ENCODE measurements at places on chromosomes 2 and 18.

- no peak for DNase-seq
These were observed 347.2 kb upstream of the NETO1 start for GRCh38 chr18:73214970-73215369.

- no peak for DNase-seq
These were observed 74.3 kb upstream of the MSTN start for GRCh38 chr2:190136825-190137224.

- no peak for DNase-seq
These were observed 8.2 kb downstream of the DPP4 start for GRCh38 chr2:162065767-162066166.

- no peak for DNase-seq
These were observed 17.1 kb downstream of the PKP4 start for GRCh38 chr2:158473719-158474392.

GRCh38 chr2:198490748-198491147 is 686.4 kb downstream of the PLCL1 start:
- no peak for DNase-seq

DNA sequence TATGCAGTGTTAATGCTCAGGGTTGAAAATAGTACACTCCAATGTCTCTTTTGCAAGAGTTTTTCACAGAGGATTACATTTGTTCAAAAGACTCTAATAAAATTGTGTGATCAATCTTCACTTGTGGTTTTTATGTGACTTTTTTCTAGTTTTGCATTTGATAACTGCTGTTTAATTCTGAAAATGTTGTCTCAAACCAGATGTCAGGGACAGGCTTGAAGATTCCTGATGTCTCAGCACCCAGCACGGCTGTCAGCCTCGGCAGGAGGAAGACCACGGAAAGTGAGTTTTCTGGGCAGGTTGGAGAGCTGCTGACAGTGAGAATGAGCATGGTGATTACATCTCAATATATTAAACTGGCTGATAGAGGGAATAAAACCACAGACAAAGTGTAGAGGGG is 9.1 kb downstream of the SOX11 start:
- no peak for DNase-seq

- DNase-seq, result no peak
These were observed 136.2 kb downstream of the SLC8A1 start for GRCh38 chr2:40315683-40316082.

DNA sequence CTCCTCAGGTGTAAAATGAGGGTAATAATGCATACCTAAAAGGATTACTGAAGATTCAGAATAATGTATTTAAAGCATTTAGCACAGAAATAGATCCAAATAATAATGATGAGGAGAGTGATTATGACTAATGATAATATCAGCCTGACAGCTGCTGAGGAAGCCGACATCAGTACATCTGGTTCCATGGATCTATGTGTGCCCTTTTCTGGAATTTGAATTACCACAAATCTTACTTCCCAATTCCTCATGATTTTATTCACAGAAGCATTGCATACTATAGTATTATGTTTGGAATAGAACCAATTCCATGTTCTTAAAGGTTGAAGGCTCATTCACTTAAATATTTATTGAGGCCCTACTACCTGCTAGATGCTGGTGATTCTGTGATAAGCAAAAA is 248.9 kb upstream of the THUMPD2 start:
- DNase-seq, result no peak

DNA sequence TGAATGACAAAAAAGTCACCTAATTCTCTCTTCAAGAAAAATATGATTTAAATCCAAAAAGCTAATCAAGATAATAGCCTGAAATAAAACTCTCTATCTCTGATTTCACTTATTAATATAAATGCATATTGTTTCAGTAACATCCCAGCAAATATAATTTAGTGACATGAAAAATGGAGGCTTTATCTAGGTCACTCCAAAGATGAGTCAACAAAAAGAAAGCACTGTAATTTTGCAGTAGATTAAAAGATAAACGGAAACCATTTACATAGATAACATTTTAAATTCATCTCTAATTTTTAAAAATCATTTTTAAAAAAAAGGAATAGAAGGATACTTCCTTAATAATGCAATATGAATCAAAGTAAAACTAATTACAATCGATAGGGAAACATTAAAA is 76.9 kb downstream of the INPP5D start:
- no peak for DNase-seq

GRCh38 chr18:36692921-36693332 is 135.9 kb downstream of the TPGS2 start:
- DNase-seq, result no peak

DNA sequence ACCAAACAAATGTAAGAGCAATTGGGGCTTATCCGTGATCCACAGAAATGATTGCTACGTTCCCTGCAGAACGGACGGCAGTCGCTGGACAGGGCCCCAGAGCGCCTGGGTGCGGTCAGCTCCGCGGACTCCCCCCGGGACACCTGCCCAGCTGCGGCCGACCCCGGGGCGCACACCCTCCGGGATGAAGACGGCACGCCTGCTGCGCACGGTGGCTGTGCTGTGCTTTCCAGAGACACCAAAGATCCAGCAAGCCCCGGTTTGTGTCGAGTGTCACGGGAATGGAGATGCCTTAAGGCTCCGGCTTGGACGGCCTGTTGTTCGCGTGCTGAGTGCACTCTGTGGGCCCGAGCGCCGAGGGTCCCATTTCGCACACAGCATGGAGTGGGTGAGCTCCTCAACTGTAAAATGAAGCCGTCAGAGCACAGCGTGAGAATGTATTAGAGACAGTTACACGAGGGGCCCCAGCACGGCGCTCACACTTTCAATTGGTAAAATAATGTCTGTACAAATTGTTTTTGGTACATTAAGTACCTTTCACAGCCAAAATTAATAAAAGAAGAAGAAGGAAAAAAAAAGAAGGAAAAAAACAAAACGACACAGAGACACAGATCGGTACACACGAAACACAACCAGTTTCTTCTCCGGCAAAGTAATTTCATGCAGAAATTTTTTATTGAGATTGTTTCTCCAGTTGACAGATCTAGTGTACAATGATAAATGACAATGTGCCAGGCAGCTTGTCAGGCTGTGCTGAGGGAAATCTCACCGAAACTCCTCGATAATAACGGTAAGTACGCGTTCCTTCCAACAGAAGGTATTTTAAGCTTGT is 615.8 kb upstream of the SALL3 start:
- DNase-seq, result no peak

GRCh38 chr2:29295845-29296244 is 180.6 kb downstream of the CLIP4 start:
- no peak for DNase-seq

- DNase-seq, result no peak
These were observed 38.6 kb upstream of the GPC1 start for GRCh38 chr2:240396623-240397541.

GRCh38 chr18:2104620-2105462 is 466.5 kb downstream of the METTL4 start:
- DNase-seq, result peak; percentile 4

- no peak for DNase-seq
These were observed 1943.8 kb upstream of the PIK3C3 start for GRCh38 chr18:40011201-40011600.

DNA sequence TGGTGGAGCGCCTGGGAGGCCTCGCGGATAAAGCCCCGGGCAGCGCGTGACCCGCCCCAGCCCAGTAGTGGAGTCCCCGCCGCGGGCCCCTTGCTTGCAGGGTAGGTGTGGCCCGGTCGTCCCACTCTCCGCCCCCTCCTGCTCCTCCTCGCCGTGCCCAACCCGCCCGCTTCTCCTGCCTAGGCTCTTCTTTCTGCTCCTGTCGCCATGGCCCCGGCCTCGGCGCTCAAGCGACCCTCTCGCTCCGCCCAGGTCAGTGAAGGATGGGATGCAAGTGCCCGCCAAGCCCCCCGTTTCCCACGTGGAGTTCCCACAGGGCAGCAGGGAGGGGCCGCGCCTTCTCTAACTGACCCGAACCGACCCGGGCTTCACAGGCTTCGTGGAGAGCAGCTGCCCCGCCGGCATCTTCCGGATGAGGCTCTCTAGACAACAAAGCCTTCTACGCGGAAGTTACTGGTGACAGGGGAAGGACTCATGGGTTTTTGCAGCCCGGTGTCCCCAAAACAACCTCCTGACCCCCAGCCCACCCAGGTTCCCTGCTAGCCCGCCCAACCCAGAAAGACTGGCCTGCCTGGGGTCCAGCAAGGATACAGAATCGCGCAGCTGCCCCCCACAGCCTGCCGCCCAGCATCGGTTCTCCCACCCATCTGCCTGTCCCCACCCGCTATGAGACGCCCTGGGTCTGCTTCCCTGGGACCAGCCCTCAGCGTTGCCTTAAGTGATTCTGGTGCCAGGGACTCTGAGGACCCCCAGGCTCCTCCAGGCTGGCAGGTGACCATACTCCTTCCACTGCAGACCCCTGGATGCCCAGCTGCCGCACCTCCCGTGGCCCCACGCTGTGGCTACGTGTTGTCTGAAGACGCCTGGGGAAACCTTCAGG is 32.8 kb downstream of the TTC32 start:
- peak; percentile 44 for DNase-seq

DNA sequence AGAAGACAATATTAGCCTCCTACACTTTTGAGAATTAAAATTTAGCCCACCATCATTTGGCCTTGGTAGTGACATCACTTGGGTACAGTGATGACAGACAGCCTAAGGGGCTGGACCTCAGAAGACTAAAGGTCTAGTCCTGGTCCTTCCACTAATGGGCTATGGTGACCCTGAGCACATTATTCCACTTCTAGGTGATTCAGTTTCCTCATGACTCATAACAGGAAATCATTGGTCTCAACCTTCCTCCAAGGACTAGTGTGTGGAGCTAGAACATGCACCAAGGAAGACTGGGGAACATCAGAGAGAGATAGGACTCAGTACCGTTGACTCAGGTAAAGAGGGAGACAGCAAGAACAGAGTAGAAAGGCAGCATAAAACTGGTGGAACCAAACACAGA is 64.0 kb downstream of the TFCP2L1 start:
- DNase-seq, result no peak

- DNase-seq, result no peak
These were observed 37.3 kb downstream of the RHBDD1 start for GRCh38 chr2:226873051-226873620.

DNA sequence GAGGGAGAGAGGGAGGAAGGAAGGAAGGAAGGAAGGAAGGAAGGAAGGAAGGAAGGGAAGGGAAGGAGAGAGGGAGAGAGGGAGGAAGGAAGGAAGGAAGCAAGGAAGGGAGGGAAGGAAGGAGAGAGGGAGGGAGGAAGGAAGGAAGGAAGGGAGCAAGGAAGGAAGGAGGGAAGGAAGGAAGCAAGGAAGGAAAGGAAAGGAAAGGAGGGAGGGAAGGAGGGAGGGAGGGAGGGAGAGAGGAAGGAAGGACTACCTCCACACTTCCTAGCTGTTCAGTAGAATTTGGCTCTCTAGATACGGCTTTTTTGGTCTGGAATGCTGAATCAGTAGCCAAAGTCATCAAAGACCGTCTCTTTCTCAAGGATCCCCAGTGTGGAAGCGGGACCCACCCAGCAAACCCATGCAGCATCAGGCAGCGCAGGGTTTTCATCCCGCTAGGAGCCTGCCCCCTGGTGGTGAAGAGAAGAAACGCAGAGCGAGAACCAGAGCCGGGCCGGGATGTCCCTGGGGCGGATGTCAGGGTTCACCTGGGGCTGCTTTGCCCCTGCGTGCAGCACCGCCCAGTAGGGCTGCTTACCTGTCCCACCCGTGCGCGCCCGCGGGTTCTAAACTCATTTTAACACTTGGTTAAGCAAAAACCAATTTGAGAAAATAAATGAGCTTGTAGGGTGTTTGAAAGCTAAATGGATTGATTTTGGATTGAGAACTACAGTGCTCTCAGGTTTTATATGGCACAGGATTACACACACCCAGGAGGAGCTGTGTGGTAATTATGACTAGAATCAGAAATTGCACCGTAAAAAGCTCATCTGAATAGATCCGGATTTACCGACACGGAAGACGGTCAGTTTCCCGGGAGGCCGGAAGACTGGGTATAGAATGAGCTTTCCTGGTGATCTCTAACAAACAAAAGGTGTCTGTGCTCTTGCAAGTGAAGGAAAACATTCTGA is 48.1 kb upstream of the ARL4C start:
- peak; percentile 60 for DNase-seq

DNA sequence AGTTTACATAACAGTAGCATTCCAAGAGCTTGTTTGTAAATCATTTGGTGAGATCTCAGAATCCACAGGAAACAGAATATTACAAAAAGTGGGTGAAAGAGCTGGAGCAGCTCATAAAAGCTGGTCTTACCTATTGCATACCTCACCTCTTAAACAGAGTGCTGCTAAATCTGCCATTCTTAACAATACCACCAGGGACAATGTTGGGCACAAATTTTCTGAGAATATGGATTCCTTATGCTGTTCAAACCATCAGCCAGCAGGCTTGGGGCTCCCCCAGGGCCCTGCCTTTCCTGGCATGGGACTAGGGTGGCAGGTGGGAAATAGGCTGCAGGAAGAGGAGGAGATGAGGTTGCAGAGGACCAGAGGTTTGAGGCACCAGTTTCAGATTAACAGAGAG is 55.6 kb downstream of the TGFA start:
- no peak for DNase-seq

- no peak for DNase-seq
These were observed 108.2 kb upstream of the CAPN13 start for GRCh38 chr2:30915486-30915885.

DNA sequence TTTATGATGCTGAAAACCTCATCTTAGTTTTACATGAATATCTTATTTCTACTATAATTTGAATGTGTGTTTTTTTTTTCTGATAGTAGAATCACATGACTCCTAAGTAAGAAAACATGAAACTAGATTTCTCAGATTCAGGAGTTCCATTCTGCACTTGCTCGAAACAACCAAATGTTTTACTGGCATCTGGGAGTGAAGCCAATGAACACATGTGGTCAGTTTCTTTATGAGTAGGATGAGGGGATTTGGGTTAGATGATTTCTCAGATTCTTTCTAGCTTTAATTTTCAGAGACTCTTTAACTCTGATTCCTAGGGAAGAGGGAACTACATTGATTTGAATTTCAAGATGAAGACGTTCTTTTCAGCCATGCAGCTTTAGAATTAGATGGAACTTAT is 225.0 kb upstream of the NT5C1B start:
- no peak for DNase-seq

- DNase-seq, result no peak
These were observed 46.3 kb upstream of the VIT start for GRCh38 chr2:36650031-36650829.

DNA sequence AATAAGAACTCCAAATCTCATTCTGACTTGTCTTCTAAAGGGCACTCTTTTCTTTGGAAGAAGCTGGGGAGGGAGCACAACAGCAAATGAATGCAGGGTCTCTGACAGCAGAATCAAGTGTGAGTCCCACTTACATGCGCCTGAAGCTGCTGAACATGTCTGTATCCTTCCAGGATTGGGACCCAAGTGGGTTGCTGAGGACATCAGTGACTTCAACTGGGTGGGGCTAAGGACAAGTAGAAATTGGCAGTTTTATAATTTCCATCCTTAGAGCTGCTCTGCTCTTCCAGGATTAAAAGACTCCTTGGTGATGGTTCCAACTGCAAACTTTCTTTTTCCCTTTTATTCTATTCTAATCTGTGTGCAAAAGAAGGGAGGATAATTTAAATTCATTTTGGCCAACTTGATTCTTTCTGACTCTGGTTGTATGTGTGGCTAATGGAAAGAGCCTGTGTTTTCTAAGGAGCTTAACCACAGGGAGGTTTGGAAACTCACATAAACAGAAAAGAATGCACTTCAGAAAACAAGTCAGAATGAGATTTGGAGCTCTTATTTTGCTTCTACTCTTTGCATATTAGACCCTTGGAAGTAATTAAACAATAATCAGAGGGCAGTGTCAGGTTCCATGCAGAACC is 20.6 kb downstream of the ANTXR1 start:
- DNase-seq, result no peak
